Epithelial cell of proximal tubule (primary cell): ENCODE measurements at places on chromosomes 5 and 9. TPM values are rescaled to one million over a fixed set of nuclear protein-coding genes. Genes with fewer than 3 reads are reported as not detected.

CYLC2 gene
- not detected in 2 replicates for total RNA-seq

APBA1 gene
- total RNA-seq, result 0.29 and 0.36 TPM in 2 replicates

DNA sequence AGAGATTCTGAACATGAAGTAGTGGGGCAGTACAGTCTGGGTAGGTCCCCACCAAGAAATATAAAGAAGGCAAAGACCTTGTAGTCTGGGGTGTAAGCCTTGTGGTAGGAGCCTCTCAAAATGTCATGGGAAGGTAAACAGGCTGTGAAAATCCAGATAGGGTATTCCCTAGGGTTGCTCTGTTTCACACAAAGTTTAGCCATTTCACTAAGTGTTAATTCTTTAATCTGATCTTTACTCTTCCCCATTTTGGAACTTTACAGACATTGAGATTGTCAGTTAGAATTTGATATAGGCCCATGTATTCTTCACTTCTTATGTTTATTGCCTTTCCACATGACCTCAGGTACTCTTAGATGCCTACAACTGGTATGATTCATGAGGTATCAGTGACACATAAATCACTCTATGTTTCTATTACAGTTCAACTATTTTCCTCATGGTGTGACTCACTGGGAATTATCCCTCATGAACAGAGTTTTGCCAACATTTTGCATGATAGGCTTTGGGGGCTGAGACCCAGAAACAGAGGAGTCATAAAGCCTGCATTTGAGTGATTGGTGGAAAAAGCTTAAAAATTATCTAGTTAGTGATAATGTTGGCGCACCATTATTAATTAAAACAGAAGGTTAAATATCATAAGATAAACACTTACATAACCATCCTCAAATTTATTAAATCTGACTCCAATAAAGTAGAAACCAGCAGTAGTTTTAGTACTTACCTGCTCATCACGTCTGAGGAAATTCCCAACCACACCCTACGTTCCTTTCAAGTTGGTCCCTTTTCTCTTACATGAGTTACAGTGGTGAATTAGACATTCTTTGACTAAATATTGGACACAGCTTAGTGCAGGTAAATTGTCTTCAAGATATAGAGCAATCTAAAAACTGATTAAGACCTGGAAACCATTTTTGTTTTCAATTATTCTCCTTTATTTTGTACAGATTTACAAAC, 399.8 kb upstream of the MEF2C start:
- DNase-seq, result peak; percentile 63

DNA sequence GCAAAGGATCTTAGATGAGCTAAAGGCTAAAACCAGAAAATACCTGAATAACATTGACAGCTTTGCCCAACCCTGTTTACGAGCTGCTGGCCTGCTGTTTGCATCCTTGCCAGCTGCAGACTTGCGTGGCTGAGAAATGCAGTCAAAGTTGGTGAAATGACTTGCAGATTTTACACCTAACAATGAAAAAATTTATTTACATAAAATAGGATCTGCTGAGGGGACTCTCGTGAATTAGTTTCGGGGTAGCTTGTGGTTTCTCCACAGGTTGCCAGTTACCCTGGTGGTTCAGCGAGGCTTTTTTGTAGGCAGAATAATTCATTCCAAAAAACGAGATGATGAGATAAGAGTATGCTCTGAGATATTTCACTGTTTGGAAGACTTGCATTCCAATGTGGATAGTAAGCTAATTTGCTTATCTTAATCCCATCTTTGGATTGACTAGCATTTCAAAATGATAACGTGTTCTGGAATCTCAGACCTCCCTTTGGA, 65.7 kb upstream of the FANCC start:
- DNase-seq, result no peak

GRCh38 chr9:79236466-79236865, 335.3 kb upstream of the TLE4 start:
- DNase-seq, result no peak

DNA sequence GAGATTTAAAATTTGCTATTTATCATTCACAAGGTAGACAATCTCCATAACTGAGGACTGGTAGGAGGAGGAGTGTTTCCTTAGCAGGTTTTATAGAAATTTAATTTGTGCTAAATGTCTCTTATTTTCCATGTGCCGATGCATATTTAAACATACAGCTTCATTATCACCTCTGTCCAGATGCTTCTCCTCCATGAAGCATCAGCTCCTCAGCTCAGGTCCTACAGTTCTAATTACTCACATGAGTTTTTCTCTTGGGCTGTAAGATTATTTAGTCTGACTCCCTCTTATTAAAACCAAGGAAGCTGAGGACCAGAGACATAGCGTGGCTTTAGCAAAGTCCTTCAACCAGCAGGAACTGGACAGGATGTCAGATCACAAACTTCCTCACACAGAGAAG, 300.2 kb upstream of the PANK3 start:
- DNase-seq, result no peak
